ENCODE measurements at places on chromosomes 1 and 21.

- no peak for DNase-seq
Measured at GRCh38 chr1:47627016-47627415, 189.2 kb downstream of the FOXD2 start.

DNA sequence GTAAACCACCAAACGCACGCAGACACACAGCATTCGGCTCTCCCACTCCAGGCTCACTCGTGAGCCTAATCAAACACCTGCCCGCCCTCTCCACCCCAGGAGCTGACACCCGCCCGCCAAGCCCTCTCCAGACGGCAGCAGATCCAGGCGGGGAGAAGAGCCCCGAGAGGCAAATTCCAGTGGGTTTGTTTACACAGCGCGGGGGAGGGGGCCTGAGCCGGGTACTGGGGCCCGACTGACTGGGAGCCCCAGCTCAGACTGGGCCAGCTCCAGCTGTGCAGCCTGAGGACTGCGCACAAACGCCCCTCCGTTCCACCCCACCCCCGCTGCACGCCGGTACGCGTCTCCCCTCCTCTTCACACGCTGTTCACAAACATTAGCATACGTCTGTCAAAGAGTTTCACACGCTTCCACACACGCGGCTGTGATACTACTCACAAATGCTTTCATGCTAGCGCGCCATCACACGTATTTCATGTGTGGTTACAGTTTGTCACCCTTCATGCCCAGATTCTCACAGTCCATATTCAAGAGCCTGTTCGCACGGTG lies 1.0 kb upstream of the EFNA1 start:
- DNase-seq: peak; percentile 28

DNA sequence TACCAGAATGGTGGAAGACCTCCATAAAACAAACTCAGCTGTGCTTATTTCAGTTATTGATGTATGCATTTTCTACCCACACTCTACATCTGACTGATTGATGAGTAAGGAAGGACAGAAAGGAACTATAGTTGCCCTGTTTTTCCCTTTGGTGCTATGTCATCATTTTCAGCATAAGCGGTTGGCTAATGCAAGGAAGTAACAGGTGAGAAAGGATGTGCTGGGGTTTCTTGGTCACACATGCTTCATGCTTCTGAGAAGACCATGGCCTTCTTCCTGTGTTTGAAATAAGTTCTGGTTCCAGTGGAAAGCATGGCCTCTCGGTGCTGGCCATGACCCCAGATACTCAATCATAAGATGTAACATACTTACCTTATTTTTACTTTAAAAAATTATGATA lies 541.2 kb downstream of the PTPRU start:
- DNase-seq: no peak

DNA sequence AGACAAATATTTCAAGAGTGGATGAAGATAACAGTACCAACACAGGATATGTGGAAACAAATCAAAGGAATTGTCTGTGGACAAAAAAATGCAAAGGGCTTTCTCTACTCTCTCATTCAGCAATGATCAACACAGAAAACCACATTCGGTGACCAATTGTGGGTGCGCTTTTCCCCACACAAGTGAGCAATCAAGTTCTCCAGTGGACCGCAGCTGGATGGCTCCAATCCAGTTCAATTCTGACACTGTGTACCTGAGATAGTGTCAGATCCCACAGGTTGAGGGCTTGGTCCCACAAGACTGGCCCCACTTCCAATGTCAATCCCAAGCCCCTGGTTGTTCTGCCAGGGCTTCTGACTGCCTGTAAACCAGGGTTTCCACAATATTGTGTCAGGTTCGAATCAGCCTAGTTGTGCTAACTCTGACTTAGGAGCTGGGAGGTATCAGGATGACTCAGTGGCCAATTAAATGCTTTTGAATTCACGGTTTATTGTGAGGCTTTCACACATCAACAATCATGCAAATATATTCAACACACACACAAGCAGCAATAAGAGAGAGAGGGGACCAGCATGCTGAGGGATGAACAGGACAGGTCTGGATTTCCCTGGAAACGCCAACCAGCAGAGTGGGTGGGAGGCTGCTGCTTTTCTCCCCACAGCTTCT lies 87.0 kb upstream of the BTG3 start:
- DNase-seq: no peak

- DNase-seq: no peak
Measured at GRCh38 chr1:52669696-52670095, 28.5 kb downstream of the COA7 start.

- no peak for DNase-seq
Measured at GRCh38 chr1:153752072-153752471, 23.1 kb upstream of the SLC27A3 start.
